ENCODE measurements at places on chromosomes 1 and 21.

DNA sequence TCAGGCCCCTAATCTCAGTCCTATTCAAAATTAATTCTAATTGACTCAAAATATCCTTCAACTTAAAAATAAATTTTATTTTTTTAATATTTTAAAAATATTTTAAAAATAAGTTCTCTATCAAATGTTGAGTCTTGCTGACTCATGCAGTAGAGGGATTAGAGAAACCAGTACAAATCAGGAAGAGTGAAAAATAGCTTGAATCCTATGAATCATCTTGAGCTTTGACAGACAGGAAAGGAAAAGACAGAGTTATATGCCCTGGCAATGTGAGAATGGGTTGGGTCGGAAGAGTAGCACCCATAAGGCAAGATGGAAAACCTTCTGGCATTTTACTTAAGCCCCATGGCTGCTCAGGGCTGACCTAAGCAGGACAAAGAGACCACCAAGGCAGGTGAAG is 346.6 kb upstream of the RUNX1 start:
- DNase-seq = no peak

DNA sequence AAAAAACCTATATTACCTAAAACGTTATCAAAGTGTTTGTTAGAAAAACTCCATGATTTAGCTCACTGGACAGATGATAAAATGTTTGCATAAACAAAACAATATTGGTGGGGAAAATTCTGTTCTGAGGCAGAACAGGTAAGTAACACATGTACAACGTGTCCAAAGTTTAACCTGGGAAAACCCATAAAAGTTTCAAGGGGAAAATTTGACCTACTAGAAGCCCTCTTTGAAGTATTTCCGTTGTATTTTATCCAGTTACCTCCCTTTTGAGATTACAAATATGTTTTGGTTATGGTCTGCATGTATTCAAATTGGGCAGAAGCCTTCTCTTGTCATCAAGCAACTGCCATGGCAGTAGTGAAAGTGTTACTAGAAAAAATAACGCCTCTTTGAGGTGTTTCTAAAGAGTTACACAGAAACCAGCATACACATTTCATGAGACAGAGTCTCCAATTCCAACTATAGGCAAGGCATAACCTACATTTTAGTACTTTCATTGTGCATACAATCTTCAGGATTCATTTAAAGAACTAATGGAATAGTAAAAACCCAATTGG is 58.0 kb upstream of the PDC start:
- DNase-seq = no peak

DNA sequence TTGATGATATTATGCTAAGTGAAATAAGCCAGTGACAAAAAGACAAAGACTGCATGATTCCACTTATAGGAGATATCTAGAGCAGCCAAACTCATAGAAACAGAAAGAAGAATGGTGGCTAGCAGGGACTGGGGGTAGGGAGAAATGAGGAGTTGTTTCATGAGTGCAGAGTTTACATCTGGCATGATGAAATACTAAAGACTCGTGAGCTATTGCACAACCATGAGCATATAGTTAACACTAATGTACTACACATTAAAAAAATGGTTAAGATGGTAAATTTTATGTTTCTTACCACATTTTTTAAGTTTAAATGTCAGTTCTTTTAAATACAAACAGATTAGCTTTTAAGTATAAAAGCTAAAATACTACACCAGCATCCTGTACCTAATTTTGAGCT is 57.8 kb downstream of the ESRRG start:
- DNase-seq = no peak

DNA sequence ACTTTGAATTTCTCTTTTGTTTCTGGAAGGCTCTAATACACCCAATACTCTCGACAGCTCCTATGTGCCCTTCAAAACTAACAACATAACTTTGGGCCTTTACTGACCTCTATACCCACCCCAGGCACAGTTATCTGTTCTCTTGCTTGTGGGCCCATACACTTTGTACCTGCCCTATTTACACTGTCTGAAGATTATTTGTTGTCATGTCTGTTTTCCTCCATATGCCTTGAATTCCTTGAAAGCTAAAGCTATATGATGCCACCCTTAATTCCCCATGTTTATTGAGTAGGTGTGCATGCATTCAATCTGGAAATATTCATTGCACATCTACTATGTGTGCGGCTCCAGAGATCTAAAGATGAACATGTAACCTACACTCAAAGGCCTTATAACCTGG is 267.6 kb downstream of the PLPP3 start:
- no peak for DNase-seq

DNA sequence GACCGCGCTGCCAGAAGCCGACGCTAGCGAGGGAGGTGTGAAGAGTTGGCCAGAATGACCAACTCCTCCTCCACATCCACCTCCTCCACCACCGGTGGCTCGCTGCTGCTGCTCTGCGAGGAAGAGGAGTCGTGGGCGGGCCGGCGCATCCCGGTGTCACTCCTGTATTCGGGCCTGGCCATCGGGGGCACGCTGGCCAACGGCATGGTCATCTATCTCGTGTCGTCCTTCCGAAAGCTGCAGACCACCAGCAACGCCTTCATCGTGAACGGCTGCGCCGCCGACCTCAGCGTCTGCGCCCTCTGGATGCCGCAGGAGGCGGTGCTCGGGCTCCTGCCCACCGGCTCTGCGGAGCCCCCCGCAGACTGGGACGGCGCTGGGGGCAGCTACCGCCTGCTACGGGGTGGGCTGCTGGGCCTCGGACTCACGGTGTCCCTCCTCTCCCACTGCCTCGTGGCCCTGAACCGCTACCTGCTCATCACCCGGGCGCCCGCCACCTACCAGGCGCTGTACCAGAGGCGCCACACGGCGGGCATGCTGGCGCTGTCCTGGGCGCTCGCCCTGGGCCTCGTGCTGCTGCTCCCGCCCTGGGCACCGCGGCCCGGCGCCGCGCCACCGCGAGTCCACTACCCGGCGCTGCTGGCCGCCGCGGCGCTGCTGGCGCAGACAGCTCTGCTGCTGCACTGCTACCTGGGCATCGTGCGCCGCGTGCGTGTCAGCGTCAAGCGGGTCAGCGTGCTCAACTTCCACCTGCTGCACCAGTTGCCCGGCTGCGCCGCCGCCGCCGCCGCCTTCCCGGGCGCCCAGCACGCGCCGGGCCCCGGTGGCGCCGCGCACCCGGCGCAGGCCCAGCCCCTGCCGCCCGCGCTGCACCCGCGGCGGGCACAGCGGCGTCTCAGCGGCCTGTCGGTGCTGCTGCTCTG is 1.2 kb downstream of the GPR88 start:
- DNase-seq = no peak

DNA sequence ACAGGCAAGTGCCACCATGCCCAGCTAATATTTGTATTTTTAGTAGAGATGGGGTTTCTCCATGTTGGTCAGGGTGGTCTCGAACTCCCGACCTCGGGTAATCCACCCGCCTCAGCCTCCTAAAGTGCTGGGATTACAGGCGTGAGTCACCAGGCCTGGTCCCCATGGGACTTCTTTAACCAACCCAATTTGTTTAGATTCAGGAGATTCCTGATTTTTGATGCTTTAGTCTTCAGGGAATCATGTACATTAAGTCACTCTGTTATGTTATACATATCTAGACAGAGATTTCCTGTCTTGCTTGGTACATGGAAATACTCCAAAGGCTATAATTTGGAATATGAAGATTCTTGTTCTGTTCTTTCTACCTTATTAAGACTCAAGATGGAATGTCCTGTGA is 202.4 kb upstream of the L1TD1 start:
- no peak for DNase-seq

DNA sequence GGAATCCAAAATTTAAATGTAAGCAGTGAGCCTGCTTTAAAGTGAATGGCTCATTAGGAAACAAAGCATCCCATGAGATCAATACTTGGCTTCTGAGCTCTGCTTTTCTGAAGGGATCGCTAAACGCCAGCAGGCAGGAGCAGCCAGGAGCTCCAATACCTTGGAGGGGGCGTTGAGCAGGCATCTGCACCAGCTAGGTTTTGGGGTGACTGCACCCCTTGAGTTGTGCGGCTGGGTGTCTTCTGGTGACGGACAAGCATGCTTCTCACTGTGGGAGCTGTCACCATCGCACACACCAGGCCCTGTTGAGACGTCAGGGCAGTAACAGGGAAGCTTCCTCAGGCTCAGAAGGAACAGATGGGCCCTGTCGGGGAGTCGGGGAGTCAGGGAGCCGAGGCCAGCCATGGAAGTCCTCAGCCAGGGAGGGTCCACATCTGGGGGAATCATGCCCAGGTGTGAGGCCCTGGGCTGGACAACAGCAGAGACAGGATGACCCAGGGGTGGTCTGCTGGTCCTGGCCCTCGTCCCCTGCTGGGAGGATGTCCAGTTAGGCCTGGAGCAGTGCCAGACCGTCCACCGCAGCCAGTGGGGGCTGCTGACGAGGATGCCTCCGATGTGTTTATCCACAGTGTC is 57.9 kb upstream of the ADARB1 start:
- DNase-seq = no peak

- DNase-seq = no peak
Observed at GRCh38 chr1:202259705-202260104, 66.1 kb downstream of the LGR6 start.

Measured in stimulated activated CD8-positive, alpha-beta memory T cell treated with anti-CD3 and anti-CD28 coated beads, Interleukin-7, amount 100 ng/mL, for 24 hours (primary cell).